NCI-H2171 (cell line): ENCODE measurements at places on chromosomes 6 and 20.

- no peak for DNase-seq
These were observed 132.5 kb downstream of the RTN4IP1 start for GRCh38 chr6:106496823-106497222.

DNA sequence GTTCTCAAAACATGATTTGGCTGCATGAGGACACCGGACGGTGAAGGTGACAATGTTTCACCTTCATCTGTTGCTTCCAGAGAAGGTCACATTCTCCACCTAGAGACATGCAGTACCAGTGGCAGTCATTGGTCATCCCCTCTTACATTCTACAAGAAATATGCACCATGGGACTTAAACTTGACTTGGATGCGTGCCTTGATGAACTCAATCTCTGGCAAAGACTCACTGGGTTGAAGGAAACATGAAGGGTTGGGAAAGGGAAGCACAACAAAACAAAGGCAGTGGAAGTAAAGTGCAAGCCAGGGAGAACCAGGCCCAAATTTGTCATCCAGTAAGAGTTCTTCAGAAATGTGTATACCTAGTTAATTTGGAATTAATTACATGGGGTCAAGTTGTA lies 39.4 kb upstream of the ARMH2 start:
- DNase-seq: no peak

- DNase-seq: no peak
These were observed 30.1 kb downstream of the RAMACL start for GRCh38 chr6:166556336-166556735.

DNA sequence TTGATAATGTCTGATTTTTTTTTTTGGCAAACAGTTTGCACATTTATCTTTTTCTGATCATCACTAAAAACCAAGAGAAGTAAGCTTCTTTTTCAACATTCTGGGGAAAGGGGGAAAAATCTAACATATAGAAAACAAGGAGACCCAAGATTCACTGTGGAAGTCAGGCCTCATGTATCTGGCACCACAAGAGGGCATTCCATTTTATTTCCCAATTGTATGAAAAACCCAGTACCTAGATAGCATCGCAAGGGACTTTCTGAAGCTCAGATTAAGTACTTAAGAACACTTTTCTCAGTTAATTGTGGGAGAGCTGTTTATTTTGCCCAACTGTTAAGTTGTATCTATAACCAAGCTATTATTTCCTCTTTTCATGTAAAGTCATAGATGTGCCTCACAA lies 152.9 kb downstream of the KLHL32 start:
- no peak for DNase-seq

DNA sequence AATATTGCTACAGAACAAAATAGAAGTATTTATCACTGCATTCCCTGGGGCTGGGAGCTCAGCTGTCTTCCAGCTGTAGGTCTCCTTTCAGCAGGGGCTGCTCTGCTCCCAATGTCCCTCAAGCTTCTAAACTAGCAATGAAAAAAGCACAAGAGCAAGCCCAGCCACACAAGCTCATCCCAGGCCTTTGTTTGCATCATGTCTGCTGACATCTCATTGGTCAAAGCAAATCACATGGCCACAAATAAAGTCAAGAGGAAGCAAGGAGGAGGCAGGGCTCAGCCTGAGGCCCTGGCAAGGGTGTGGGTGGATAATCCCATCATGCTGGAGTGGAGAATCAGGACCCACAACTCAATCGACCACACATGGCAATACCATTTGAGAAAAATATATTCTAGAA lies 2.2 kb upstream of the BFSP1 start:
- DNase-seq: no peak

DNA sequence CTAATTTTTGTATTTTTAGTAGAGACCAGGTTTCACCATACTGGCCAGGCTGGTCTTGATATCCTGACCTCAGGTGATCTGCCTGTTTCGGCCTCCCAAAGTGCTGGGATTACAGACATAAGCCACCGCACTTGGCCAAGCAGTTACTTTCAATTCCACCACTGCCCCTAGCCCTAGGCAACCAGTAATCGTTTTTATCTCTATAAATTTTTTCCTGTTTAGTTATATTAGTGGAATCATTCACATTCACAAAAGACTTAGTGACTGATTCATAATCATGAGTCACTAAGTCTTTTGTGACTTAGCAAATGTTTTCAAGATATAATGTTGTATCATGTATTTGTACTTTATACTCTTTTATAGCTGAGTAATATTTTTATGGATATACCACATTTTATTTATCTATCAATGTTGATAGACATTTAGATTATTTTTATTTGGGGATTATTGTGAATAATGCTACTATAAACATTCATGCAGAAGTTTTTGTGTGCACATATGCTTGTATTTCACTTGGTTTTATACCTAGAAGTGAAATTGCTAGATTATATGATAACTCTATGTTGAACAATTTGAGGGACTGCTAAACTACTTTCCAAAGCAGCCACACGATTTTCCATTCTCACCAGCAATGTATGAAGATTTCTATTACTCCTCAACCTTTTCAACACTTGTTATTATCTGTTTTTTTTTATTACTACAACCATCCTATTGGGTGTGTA lies 421.4 kb upstream of the ID4 start:
- no peak for DNase-seq

GRCh38 chr6:129893640-129894039 lies 32.5 kb upstream of the TMEM244 start:
- DNase-seq: no peak

- no peak for DNase-seq
These were observed 12.4 kb downstream of the C20orf96 start for GRCh38 chr20:278181-278580.

DNA sequence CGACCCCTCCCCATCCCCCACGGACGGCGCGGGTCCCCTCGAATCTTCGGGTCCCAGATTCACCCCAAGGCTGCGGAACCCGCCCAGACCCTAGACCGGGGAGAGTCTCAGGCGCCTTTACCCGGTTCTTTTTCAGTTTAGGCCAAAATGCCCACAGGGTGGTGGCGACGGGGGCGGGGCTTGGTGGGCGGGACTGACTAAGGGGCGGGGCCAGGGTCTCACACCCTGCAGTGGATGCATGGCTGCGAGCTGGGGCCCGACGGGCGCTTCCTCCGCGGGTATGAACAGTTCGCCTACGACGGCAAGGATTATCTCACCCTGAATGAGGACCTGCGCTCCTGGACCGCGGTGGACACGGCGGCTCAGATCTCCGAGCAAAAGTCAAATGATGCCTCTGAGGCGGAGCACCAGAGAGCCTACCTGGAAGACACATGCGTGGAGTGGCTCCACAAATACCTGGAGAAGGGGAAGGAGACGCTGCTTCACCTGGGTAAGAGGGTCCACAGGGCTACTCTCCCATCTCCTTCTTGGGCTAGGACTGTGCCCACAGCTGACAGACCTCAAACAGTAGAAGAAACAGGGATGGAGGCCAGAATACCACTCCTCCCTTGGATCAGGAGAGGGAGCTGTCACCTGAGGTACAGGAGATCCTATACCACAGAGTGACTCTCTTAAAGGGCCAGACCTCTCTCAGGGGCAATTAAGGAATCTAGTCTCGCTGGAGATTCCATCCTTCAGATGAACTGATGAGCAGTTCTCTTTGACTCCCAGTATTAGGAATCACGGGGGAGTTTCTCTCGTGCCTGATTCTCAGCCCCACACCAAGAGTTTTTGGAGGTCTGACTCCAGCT lies 942 bp downstream of the HLA-E start:
- DNase-seq: no peak

GRCh38 chr6:31874836-31875572 lies 3.8 kb downstream of the SLC44A4 start:
- no peak for DNase-seq

DNA sequence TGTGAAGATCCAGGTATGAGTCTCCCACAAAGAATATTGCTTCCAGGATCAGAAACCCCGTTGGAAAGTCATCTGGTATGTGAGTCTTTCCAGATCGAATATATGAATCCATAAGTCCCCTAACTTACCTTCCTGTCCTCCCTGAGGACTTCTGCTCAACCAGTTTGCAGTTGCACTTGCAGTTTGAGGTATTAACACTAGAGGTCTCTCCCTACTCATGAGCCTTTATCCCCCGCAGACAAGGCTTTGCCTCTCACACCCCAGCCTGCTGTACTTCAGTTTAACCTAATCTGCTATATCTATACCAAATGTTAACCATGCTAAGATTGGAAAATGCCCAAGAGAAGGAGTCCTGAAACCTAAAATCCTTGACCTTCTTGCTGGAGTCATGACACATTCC lies 135.3 kb upstream of the DEFB112 start:
- DNase-seq: no peak

DNA sequence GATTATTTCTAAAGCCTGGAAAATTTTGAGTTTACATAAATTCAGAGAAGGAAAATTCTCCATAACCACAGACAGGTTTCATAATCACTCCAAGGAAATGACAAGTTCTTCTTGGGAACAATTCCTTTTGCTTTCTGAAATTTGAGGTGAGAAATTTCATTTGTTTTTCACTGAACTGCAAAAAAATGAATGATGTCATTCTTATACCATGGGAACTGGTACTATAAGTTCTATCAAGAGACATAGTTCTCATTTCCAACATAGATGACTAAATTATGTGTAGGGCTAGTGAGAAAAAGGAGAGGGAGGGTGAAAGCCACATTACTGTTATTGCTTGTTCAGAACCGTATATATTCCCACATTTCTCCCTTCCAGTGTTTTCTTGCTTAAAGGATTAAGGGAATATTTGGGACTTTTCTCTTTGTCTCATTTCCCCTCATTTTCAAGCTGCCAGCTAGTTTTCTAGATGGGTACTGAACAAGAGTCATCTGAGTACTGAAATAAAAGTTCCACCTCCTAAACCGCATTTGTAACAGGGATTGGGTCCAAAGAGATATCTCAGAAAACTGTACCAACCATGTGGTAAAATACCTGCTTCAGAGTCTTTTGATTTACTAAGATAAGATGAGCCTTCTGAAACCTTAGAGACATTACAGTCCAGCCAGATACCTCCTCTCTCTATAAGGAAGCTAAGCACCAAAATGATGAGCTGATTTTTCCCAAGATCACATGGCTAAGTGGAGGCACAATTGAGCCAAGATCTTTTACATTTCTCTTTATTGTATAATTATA lies 144.3 kb upstream of the PRDM1 start:
- no peak for DNase-seq

- no peak for DNase-seq
These were observed 38.3 kb downstream of the COX4I2 start for GRCh38 chr20:31675828-31676608.

DNA sequence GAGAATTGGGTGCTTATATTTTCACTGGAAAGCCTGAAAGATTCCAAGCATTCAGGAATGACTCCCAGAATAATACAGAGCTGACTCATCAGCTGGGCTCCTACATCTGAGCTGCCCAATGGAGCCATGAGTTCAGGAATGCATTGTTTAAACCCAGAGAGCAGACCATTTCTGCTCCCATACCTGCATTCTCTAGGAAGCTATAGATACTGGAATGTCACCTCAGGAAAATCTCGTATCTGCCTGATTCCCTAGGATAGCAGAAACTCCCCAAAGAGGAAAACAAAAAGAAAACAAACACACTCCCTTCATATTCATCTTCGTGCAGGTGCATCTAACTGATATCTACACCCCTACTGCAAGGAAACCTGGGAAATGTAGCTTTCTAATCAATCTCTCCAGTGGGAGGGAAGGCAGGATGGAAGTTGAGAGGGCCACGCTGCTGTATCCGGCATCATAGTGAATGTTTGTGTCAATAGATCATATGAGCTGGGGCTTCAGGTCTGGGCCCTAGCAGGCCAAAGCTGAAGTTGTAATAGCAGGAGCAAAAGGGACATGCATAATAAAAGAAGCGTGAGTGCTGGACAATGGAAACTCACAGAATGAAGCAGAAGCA lies 8.2 kb upstream of the SLC2A12 start:
- no peak for DNase-seq

GRCh38 chr6:20427856-20428255 lies 26.2 kb downstream of the E2F3 start:
- no peak for DNase-seq

DNA sequence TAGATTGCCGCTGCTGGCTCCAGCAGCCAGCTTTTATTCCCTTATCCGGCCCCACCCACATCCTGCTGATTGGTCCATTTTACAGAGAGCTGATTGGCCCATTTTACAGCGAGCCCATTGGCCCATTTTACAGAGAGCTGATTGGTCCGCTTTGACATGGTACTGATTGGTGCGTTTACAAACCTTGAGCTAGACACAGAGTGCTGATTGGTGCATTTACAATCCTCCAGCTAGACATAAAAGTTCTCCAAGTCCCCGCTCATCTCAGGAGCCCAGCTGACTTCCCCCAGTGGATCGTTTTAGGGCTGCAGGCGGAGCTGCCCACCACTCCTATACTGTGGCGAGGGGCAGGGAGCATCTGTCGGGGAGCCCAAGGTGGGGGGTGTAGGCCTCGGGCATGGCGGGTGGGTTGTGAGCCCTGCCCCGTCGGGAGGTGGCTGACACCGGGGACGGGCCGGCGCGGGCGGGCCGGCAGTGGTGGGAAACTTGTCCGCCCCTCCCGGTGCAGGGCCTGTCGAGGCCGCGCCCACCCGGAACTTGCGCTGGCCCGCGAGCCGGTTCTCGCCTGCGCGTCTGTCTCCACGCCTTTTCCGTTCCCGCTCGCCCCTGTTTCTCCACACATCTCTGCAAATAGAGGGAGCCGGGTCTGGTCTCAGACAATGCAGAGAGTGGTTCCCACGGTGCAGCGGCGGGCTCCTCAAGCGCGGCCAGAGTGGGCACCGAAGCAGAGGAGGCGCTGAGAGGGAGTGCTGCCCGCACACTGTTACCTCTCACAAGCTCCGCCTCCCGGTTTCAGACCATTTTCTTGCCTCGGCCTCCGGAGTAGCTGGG lies 86.1 kb upstream of the STMND1 start:
- DNase-seq: no peak

- DNase-seq: no peak
These were observed 276.6 kb upstream of the BMP2 start for GRCh38 chr20:6490849-6491248.

DNA sequence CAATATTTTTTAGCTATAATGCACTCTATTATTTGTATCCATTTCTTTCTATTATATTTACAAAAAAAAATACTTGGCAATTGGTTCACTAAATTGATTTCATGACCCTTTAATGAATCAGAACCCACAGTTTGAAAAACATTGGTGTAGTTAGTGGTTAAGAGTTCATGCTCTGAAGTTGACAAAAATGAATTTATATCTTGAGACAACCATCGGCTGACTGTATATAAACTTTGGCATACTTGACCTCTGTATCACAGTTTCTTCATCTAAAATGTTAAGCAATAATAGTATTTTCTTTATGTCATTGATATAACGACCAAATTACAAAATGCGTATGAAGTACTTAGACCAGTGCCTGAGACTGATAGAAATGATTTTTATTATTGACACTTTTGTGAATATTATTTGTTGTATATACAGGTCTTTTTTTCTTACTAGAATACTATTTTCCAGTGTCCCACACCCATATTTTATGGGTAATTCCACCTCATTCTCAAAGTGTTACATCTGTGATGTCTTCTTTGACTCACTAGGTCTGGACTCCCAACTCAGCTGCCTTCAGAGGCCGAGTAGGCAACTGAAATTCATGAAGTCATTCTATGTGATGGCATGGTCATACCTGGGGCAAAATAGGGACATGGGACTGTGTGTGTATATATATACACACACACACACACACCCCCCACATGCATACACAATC lies 459.2 kb downstream of the RFPL4B start:
- DNase-seq: no peak
